Esophagus squamous epithelium (tissue), 5 donors: ENCODE measurements at places on chromosomes 16 and 17.

- no peak for DNase-seq
Measured at GRCh38 chr17:35170968-35171771, 23.0 kb downstream of the SLC35G3 start.

DNA sequence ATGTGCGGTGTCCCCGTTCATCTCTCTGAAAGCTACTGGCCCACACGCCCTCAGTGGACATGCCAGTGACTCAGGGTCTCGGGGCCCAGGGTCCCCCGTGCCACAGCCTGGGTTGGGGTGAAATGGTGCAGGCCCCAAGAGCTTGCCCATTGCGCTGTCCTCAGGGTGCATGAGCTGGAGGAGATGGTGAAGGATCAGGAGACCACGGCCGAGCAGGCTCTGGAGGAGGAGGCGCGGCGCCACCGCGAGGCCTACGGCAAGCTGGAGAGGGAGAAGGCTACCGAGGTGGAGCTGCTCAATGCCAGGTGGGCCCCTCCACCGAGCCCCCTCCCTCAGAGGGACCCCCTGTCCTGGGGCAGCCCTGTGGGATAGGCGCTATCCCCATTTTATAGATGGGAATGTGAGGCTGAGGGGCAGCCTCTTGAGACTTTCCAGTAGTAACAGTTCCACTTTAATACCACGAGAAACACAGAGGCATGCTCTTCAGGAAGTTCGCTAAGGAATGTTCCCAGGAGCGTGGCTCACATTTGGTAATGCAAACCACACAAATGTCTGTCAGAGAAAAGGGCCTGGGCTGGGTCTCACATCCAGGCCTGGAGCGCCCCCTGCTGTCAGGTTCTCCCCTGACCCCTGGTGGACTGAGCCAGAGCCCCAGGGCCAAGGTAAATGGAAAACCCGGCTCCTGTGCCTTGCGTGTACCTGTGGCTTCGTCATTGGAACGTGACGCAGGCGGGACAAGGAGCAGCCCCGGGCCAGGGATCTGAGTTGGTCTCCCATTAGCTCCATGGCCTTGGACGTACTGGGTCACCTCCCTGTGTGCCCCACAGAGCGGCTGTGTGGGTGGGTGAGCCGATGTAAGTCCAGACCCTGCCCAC is 133.7 kb downstream of the RAB11FIP4 start:
- peak; percentile 26 for DNase-seq

DNA sequence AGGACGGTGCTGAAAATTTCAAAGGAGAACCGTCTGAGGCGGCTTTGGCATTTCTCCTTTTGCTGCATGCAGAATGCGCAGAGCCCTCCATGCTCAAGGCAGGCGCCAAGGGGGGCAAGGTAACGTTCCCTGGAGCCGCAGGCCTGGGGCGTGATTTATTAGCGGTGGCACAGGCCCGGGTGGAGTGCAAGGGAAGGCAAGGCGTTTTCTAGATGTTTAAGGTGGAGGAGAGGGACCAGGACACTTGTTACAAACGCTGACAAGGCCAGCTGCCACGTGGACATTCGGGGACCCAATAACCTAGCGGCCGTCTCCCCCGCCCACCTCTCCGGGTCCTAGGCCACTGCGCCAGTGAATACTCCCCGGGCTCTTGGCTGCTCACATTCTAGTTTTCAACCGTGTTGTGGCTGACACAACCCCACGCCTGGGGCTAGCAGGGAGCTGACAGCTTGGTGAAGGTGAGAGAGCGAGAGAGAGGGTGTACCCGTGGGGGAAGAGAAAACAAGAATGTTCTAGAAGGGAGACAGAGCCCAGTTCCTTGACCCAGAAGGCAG is 250.1 kb downstream of the C16orf95 start:
- DNase-seq = no peak

DNA sequence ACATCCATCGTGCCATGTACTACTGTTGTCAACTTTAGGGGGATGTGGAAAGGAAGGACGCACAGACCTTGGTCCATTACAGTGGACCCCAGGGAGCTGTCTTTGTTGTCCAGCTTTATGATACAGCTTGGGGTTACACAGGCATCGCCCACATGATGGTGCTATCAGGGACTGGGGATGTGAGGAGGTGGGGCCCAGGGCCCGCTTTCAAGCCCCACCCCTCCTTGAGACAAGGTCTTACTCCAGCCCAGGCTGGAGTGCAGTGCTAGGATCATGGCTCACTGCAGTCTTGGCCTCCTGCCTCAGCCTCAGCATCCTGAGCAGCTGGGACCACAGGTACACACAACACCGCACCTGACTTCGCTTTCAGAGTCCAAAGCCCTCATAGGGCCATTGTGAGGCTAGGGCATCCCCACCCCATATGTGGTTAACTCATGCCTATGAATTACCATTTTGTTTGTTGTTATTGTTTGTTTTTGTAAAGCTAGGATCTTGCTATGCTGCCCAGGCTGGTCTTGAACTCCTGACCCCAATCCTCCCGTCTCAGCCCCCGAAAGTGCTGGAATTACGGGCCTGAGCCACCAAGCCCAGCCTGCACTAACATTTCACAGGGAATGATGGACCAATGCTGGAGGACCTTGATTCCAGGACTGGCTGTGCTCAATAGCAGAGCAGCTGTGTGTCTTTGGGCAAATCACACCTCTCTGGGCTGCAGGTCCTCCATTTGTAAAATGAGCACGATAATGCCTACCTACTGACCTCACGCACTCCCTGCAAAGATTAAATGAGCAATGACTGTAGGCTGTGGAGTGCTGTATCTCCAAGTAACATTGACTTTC is 17.2 kb downstream of the ST3GAL2 start:
- no peak for DNase-seq

GRCh38 chr17:43554857-43555256 is 8.7 kb upstream of the ETV4 start:
- DNase-seq = no peak

DNA sequence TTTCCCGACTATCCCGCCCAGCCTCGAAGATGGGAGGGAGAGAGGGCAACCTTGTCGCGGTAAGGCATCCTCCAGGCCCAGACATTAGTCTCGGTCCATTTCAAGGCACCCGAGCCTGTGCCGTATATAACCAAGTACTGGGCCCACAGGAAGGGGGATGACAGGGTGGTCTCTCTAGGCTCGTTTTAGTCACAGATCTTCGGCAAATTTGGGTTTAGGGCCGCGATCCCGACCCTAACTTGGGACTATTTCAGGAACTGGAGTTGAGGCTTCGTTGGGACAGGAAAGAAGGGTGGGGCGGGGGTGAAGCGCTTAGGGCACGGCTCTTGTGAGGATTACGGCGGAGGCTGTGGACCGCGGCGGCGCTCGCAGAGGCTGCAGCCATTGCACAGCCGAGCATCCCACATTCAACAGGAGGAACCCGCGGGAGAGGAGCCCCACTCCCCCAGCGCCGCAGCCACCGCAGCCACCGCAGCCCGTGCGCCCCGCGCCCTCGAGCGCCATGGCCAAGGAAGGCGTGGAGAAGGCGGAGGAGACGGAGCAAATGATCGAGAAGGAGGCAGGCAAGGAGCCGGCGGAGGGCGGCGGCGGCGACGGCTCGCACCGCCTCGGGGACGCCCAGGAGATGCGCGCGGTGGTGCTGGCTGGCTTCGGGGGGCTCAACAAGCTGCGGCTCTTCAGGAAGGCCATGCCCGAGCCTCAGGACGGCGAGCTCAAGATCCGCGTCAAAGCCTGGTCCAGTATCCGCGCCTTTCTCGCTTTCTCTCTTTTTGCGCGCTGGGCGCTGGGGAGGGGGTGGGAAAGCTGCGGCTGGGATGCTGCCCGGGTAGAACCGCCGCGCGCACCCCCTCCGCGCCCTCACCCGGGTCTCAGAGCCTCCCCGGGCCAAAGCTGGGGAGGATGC is at the start of gene VAT1L:
VAT1L (plus strand) TSS at position 384 of the 904 bp plus-strand sequence; CDS start at position 503, 119 bp downstream.
- no peak for DNase-seq

GRCh38 chr16:68460067-68460466 is 11.8 kb upstream of the SMPD3 start:
- no peak for DNase-seq

DNA sequence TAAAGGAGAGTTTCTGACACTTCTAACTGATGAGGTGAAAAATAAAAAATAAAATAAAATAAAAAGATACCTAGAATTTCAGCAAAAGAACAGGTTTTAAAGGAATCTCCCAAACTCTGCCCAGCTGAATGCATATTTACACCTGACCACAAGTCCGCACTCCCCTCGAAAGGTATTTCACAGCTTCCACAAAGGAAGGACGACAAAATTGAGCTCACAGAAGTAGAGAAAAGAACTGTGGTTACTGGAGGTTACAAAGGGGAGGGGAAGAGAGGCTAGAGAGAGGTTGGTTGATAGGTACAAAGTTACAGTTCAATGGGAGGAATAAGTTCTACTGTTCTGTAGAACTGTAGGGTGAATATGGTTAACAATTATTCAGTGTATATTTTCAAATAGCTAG is 5.0 kb downstream of the LITAF start:
- no peak for DNase-seq

DNA sequence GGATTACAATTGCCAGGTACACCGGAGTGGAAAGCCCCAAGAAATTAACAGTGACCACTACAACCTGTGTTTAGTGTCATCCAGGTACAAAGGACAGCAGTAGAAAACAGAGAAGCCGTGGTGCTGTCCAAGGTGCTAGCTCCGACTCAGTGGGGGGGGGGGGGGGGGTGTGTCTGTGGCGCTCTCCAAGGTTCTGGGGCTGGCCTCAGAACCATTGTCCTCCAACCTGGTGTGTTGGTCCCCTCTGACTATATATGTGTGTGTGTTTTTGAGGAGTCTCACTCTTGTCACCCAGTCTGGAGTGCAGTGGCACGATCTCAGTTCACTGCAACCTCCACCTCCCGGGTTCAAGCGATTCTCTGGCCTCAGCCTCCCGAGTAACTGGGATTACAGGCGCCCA is 5.8 kb upstream of the ZNF23 start:
- DNase-seq = no peak

- no peak for DNase-seq
Measured at GRCh38 chr16:31083556-31083955, 5.2 kb downstream of the PRSS53 start.

DNA sequence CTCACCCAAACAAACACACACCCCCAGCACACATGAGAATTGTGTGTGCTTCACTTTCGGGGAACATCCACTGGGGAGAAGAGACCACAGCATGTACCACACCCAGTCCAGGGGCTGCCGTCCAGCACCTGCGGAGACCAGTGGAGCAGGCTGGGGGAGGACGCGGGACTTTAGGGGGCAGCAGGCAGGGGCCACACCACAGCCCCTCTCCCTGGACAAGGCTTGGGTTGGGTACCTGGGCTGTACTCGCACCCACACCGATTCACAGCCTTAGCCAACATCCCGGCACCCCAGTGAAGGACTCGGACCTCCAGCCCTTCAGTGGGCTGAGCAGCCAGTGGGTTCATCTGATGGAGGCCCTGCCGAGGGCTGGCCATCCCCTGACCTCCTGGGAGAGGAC is 63.3 kb downstream of the RBFOX3 start:
- DNase-seq = no peak

DNA sequence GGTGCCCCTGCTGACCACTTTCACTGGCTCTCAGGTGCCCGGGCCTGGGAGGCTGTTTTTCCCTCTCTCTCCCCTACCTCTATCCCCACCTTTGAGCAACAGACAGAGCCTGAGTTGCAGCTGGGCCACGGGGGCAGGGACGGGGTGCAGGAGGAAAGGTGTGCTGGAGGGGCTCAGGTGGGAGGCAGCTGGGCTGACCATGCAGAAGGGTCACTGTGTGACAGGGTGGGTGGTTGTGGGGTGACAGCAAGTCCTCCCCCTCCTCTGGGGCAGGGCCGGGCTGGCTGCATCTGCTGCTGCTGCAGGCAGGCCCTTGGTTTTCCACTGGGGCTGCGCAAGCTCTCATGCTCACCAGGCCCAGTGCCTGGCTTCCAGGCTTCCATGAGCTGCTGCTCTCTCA is 6.6 kb downstream of the ZNF319 start:
- no peak for DNase-seq

- DNase-seq = no peak
Measured at GRCh38 chr16:86457501-86458148, 52.7 kb upstream of the FOXF1 start.

DNA sequence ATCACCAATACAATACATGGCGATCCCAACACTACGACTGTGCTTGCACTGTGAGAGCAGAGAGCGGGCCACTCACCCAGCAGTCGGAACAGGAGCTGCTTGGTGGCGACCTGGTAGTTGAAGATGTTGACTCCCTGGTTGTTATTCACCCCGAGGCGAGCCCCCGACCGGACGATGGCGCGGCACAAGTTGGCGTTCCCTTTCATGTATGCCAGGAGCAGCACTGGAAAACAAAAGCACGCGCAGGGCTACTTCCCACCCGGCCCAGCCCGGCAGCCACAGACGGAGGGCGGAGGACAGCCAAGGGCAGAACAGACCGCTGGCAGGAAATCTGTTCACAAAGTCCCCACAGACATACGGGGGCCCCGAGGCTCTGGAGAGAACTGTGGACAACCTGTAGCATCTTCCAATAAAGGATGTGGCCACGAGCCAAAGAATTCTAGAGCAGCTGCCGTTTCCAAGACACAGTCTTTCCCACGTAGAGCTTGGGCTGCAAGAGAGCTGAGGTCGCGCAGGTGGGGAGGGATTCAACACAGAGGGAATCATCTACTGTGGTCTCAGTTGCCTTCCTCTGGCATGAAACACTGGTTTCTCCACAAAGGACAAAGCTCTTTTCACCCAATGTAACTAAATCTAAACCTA is 27.8 kb downstream of the CYB5D2 start:
- DNase-seq = no peak

DNA sequence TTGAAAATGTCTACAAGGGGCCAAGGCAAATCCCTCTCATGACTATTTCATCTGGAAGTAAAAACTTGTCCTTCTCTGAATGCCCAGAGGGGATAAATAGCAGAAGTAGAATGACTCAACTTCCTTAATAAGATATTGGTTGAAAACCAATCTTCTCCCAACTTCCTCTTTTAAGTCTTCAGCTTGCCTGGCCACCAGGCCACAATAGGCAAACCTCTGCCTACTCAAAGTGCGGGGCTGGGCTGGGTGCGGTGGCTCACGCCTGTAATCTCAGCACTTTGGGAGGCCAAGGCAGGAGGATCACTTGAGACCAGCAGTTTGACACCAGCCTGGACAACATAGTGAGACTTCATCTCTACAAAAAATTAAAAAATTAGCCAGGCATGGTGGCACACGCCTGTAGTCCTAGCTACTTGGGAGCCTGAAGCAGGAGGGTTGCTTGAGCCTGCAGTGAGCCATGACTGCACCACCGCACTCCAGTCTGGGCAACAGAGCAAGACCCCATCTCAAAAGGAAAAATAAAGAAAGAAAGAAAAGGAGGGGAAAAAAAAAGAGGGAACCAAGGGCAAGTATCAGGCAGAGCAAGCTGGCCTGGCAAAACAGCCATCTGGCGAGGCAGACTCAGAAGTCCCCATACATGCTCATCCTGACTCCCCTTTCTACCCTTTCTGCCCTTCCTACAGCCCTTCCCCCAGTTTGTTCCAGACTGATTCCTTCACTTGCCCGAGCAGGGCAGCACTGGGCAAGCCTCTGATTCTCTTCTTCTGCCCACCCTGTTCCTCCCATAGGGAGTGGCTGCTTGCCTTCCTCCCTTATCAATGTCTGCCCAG is 20.6 kb downstream of the MAP3K14 start:
- no peak for DNase-seq

GRCh38 chr17:14084955-14085354 is 15.7 kb downstream of the COX10 start:
- DNase-seq = no peak

GRCh38 chr17:37123941-37124820 is 175.4 kb downstream of the AATF start:
- DNase-seq = no peak
